Stimulated activated naive CD4-positive, alpha-beta T cell (primary cell): ENCODE measurements at places on chromosomes 1 and 21.

GRCh38 chr1:33502726-33503125 is 30.3 kb downstream of the ZSCAN20 start:
- no peak for DNase-seq

DNA sequence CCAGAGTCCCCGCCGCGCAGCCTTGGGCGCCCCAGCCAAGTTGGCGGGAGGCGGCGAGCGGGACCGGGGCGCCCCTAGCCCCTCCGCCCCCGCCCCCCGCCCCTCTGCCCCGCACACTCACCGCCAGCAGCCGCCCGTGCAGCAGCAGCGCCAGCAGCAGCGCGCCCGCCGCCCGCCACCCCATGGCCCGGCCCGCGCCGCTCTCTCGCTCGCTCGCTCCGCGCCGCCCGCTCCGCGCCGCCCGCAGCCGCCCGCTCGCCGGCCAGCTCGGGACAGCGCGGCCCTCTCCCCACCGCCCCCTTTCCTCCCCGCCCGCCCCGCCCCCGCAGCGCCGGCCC is at the start of gene HSPG2:
TSS of gene HSPG2 (minus strand) at position 277 of the 338 bp plus-strand sequence. CDS start at position 184, 93 bp downstream.
- DNase-seq, result no peak

GRCh38 chr1:22326372-22326915 is 125.2 kb upstream of the ZBTB40 start:
- DNase-seq, result no peak

GRCh38 chr1:218942431-218942830 is 231.2 kb upstream of the LYPLAL1 start:
- no peak for DNase-seq

DNA sequence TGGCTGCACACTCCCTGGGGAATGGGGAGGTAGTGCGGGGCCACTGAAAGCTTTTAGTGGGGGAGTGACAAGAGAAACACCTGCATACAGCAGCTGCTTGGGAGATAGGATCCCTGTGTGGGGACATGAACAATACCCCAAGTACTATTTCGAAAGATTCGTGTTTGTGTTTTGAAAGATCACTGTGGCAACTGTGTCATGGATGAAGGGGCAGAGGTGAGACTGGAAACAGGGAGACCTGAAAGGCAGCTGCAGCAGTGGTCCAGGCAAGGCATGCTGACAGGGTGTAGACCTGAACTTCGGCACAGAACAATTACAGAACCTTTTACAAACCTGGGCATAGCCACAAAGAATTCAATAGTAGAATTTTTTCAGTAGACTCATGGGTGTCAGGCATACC is 32.9 kb downstream of the TENT5C start:
- no peak for DNase-seq

DNA sequence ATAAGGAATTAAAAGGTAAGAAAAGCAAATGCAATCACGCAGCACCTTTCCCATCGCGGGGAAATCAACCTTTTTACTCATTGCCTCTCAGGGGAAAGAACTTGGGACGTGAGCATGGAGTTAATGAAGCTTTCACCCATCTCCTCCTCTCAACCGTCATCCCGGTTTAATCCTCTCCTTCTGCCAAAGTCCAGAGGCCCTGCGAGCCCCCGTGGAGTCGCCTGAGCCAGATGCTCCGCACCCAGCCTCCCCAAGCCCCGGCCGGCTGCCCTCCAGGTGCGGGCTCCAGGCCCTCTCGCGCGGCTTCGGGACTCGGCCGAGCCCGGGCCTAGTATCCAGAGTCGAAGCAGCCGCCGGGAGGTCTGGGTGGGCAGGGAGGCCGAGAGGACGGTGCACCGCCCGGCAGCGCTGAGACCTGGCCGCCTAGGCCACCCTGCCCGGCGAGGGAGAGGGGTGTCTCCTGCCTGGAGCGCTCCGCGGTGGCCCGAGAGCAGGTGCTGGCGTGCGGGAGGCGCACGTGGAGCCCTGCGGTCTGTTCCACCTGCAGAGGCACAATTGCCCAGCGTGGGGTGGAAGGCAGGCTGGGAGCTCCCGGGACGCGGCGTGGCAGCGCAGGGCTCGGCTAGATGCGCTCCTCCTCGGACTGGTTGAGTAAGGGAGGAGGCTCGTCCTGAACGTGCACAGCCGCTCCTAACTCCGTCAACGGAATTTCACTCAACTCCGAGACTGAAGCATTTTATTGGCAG is 218.5 kb downstream of the SDCCAG8 start:
- no peak for DNase-seq

DNA sequence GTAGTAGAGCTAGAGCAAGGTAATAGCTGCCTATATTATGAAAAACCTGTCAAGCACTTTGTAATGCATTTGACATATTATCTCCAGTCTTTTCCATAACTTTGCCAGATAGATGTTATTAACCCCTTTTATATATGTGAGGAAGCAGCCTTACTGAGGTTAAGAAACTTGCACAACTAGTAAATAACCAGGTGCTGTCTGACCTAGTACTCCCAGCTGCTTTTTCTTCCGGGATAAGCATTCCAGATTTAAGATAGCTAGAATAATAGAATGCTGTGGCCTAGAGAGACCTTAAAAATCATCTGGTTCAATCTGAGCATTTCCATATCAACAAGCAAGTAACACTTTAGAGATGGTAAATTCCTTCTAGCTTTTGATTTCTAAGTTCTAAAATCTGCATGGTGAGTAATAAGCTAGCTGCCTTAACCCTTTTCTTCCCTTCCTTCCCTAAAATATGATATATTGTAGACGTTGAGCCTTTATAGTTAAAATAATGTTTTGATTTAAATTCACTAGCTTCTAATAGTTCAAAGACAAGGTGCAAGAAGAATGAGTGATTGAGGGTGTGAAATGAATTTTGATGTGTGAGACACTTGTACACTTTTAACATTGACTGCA is 1.8 kb downstream of the SH3GLB1 start:
- no peak for DNase-seq

DNA sequence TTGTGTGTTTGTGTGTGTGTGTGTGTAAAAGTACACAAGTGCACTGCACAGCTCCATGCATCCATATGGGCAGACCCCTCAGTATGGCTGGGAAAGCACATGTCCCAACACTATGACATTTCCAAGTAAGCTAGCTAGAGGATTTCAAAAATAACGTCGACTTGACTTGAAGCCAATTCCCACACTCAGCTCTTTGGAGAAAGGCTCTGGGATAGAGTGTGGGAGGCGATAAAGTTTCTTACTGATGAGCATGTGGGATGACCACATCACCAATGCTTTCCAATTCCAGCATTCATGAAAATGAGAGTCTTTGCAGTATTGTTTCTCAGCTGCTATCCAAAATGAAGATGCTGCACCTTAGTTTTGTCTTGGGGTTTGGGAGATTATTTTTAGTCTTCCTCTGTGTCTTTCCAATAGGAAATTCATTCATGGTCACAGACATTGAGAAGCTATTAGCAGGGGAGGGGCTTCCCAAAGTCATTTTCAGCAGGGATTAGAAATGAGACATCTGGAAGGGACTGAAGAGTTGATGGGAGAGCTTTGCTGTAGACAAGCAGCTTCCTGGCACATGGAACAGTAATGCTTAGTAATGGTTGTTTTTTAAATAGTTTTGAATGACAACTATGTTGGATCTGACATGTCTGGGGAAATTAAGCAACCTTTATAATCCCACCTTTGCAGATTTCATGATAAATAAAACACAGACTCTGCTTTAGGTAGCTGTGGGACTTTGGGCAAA is 143.5 kb downstream of the ASTN1 start:
- DNase-seq, result no peak

DNA sequence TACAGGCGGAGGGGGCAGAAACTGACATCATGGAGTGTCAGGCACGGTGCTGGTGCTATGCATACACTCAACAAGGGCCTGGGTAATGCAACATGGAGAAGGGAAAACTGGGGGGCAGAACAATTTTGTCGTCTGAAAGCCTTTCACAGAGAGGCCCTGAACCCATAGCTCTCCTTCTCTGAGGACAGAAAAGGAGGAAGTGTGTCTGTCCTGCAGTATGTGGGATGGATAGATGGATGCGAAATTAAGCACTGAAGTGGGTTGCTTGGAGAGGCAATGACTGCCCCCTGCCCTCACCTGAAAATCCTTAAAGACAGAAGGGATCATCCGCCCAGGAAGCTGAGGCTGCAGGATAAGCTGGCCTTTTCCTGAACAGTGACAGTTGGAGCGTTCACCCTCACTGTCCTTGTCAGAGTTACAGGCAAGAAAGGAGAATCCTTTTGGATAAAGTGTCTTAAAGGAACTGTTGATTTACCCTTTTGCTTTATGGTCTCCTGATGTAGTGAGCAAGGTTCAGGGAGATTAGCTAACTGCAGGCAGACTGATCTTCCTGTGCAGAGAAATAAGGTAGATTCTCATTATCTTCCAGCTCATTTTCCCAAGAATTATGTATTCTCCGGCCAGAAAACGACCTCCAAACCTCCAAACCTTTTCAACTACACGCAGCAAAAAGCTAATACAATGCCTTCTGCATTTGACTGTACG is 1.6 kb upstream of the FAM20B start:
- DNase-seq, result no peak

DNA sequence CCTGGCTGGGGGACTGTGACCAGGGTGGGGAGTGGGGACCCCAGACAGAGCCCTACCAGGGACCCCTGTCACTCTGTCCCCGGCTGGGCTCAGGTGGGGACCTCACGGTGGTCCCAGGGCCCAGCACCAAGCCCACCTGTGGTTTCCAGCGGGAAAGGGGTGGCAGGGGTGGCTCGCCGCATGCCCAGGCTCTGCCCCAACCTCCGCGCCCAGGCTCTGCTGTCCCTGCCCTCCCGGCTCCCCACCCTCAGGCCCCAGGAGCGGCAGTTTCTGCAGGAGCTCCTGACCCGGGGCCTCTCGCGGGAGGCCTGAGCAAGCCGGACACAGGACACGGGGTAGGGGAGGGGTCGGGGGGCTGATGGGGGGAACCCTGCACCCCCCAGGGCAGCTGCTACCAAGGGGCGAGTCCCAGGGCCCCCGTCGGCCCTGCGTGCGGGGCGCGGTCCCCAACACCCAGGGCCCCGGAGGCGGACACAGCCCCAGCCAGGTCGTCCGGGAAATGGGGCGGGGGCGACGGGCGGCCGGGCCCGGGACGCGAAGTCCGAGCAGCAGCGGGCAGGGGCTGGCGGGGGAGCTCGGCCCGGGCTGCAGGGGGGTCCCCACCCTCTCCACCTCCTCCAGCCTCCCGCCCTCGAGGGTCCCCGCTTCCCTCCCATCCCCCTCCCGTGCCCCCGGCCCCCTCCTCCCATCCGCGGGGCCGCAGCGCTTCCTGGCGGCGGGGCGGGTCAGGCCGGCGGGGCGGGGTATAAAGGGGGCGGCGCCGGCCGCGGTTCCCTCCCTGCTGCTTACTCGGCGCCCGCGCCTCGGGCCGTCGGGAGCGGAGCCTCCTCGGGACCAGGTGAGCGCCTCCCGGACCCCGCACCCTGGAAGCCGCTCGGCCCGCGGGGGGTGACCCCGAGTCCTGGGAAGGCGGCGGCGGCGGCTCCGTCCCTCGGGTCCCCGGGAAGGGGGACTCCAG is at the start of gene COL6A2:
TSS of gene COL6A2 (plus strand) at position 777 of the 958 bp plus-strand sequence.
- DNase-seq, result peak; percentile 57

DNA sequence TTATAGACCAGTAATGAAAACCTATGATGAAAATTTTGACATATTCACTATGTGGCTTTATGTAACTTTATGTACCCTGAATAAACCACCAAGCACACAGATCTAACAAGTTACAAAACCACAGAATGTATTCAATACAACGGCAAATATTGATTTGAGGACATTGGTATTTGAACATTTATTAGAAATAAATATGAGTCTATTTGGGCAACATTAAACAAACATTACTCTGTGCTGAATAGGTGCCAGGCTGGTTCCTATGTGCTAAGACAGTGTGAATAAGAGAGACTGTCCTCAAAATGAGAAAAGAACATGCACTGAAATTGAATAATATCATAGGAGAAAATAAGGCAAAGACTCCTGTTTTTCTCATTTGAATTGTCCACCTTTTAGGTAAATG is 1341.2 kb downstream of the PLA2G4A start:
- no peak for DNase-seq

DNA sequence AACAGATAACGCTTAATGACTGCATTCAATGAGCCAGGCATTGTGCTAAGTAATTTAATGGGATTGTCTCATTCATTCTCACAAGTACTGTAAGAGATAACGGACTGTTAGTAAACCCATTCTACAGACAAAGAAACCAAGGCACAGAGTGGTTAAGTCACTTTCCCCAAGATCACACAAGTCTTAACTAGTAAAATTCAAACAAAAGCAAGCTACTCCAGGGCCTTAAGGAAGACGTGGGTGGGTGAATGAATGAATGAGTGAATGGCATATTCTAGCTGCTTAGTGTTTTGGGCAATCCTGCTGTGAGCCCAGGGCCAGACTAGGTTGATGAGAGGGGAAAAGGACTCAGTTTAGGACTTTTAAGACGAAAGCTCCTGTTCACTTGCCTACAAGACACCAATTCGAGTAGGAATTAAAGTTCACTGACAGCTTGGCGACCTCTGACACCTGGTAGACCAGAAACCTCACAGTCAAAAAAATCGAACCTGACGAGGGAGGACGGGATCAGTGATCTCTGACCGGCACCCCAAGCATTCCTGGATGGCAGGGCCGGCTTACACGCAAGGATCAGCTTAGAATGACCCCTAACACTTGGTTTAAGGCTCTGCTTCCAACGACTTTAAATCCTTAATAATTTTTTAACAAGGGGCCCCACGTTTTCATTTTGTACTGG is 557 bp downstream of the EMC1 start:
- DNase-seq, result no peak

- no peak for DNase-seq
Measured at GRCh38 chr1:38030596-38031512, 15.7 kb downstream of the POU3F1 start.

DNA sequence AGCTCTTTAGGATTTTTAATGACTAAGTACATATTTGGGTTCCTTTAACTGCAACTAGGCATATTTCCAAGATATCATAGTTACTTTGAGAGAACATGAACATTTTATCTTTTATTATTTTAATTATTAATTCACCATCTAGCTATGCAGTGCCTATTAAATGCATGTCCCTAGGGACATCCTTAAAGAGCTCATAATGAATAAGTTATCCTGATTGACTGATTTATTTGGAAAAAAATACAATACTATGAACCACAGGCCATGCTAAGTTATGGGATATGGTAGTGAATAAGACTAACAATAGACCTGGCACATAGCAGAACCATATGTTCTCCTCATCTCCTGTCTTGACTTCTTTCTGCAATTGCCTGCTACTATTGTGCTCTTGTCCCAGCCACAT is 16.4 kb upstream of the C1orf105 start:
- DNase-seq, result no peak

- DNase-seq, result no peak
Measured at GRCh38 chr1:117061986-117062415, 1.9 kb downstream of the TTF2 start.

DNA sequence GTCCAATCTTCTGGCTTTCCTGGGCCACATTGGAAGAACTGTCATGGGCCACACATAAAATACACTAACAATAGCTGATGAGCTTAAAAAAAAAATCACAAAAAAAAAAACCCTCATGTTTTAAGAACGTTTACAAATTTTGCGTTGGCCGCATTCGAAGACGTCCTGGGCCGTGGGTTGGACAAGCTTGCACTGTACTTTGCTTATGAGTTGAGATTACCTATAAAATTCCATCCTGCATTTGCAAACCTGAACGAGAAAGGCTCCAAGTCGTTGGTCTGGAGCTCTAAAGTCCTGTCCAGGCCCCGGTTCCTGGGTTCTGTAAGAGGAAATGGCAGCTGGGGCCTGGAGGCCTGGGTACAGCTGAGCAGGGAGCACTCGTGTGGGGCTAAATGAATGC is 51.4 kb downstream of the KIAA1614 start:
- DNase-seq, result no peak

- no peak for DNase-seq
Measured at GRCh38 chr1:36721261-36721660, 238.5 kb upstream of the CSF3R start.

GRCh38 chr1:56688522-56689026 is 43.5 kb downstream of the PRKAA2 start:
- DNase-seq, result no peak

GRCh38 chr1:145926686-145927062 is 610 bp downstream of the RBM8A start:
- no peak for DNase-seq
